Stimulated activated CD8-positive, alpha-beta memory T cell treated with anti-CD3 and anti-CD28 coated beads, Interleukin-4, amount 100 ng/mL, for 48 hours (primary cell): ENCODE measurements at places on chromosomes 3 and 15.

DNA sequence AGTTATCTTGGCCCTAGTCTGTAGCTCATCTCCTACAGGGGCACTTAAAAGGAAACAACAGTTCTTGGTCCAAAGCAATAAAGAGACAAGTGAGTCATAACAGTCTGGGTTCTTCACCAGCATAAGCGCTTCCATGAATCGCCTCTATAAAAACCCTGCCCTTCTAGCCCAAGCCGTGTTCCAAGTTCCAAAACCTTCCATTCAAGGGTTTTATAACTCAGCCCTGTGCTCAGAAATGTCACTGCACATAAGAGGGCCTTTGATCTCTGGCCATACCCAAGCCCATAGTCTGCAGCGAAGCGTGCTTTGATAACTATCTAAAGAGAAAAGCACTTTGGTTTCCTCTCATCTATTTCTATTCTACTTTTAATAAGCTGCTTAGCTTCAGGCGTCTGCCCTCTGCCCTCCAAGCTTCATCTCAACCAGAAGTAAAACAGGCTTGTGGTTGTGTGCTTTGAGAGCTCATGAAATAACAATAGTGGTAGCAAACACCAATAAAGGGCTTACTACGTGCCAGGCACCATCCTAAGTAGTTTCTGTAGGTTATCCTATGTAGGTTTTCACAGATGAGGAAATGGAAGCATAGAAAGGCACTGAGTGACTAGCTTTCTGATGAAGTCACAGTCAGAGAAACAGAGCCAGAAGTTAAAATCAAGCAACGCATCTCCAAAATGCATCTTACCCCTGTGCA lies 64.0 kb upstream of the AKAP13 start:
- DNase-seq = no peak

DNA sequence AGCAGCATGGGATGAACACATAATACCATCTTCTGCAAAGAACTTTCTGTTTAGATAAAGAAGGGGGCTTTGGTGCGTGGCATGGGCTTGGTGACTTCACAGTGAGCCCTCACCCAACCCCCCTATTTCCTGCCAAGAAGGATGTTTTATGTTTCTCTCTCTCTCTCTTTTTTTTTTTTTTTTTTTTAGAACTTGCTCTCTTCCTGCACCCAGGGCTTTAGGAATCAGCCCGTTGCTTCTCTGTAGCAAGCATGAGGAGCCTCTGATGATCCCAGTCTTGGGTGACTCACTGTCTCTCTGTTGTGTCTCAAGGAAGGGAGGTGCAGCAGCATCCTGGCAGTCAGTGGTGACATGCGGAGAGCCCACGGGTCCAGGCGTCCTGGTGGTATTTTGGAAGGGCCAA lies 49.1 kb downstream of the CCK start:
- no peak for DNase-seq

DNA sequence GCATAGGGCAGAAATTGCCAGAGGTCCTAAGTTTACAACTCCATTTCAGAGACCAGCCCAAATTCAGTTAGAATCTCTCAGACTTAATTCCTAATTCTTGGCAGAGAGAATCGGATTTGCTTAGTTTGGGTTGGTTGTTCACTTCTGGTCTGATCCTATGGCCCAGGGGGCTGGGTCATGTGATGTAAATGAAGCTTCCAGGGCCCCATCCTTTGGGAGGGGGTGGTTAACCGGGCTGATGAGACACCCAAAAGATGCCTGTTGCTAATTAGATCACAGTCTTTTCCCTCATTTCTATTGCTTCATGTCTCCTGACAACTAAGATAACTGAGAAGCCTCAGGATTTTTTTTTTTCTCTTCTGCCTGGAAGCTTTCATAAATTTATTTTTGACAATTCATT lies 11.1 kb upstream of the ZNF620 start:
- no peak for DNase-seq

GRCh38 chr3:127158614-127159229 lies 34.2 kb upstream of the PRR23E start:
- no peak for DNase-seq

DNA sequence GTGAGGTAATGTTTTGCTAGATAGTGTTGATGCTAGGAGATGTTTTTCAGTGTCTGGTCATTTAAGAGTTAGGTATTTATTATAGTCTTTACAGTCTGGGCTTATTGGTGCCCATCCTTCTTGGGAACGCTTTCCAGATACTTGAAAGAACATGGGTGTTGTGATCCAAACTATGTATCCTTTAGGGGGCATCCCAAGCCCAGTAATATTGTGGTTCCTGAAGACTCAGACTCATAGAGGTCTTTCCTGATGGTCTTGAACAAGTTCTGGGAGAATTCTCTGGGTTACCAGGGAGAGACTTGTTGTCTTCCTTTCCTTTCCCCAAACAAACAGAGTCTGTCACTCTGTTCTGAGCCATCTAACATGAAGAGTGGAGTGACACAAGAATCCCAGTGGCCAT lies 99.7 kb upstream of the LRRC3B start:
- DNase-seq = no peak

DNA sequence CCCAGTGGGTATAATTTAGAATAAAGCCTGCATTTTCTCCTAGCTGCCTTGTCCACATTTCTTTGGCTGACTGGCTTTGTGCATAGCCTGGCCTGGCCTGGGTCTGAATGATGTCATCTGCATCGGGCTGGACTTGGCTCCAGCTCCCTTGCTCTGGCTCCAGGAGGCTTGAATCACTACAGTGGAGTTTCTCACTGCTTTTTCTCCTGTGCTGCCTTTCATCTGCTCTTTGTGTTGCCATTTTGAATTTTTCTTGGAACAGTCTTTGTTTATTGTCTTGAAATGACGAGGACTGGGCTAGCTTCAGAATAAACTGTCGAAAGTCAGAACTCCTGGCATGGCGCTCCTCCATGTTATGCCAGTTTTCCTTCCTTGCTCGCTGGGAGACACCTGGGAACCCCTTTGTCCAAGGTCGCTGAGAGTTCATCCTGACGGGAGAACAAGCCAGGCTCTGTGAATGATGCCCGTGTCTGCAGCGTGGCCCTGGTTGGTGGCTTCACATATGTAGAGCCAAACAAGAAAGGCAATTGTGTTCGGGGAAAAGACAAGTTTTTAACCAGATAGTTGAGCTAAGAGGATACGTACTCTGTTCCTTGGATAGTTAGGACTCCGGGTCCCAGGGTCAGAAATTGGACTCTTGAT lies 258.9 kb downstream of the PDZRN3 start:
- no peak for DNase-seq

- DNase-seq = no peak
Observed at GRCh38 chr15:90807074-90807785, 61.2 kb upstream of the FURIN start.

DNA sequence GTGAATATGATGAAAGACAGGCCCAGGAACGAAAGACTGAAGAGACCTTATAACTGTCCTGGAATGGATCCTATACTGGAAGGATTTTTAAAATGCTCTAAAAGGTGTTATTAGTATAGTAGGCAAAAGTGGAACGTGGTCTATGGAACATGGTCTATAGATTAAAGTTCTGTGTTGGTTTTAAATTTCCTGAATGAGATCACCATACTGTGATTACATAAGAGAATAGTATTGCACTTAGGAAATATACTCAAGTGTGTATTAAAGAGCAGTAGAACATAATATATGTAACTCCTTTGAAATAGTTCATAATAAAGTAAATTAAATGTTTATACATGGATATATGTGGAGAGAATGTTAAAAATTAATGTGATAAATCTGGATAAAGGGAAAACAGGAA lies 68.2 kb downstream of the SPRED1 start:
- DNase-seq = no peak

- no peak for DNase-seq
Observed at GRCh38 chr3:63228087-63228486, 50.0 kb upstream of the SYNPR start.

GRCh38 chr15:73826711-73827251 lies 46.6 kb upstream of the TBC1D21 start:
- DNase-seq = no peak

GRCh38 chr3:108292450-108292849 lies 3.9 kb upstream of the HHLA2 start:
- no peak for DNase-seq

DNA sequence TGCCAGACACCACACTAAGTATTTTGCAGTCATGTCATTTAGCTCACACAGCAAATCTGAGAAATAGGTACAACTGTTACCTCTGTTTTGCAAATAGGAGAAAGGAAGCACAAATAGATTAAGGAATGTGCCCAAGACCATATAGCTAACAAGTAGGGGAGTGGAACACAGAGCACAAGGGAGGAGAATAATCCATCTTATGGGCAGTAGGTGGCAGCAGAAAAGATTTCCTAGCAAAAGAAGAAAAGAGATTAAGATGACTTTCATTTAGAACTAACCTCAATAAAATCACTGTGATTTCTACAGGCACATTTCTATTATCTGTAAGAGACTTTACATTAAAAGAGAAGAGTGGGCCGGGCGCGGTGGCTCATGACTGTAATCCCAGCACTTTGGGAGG lies 49.1 kb downstream of the NR1I2 start:
- DNase-seq = no peak

GRCh38 chr15:96183514-96183850 lies 147.0 kb upstream of the NR2F2 start:
- no peak for DNase-seq

GRCh38 chr15:38482572-38482971 lies 28.6 kb downstream of the FAM98B start:
- no peak for DNase-seq
